Activated CD4-positive, alpha-beta T cell treated with anti-CD3 and anti-CD28 coated beads, Interleukin-2, amount 50 U/mL, for 16 hours (primary cell): ENCODE measurements at places on chromosomes 1 and 21.

DNA sequence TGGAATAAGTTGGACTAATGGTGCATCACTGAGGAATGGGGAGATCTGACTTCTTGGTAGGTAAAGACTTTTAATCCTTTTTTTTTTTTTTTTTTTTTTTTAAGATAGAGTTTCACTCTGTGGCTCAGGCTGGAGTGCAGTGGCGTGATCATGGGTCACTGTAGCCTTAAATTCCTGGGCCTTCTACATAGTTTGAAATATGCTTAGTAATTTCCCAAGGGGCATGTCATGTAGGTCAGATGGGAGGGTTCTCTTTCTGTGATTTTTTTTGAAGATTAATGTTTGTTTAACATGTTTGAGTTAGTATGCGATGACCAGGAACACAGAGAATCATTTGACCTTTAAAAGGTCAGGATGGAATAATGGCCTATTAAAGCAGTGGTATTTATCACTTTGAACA, 129.1 kb downstream of the S1PR1 start:
- DNase-seq: no peak

DNA sequence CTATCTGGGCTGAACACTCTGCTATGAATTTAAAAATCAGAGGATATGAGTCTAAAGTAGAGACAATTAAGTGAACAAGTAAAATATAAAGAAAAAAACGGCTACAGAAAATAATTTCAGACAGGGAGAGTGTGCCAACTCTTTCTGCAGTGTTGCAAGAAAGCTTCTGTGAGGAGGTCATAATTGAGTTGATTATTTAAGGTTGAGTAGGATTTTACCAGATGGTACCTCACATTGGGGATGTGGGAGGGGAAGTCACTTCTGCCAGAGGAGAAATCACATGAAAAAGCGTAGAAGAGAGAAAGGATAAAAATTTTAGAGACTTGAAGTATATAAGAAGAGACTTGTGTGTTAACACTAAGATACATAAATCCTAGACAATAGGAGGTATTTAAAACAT, 238.0 kb upstream of the NCAM2 start:
- no peak for DNase-seq

DNA sequence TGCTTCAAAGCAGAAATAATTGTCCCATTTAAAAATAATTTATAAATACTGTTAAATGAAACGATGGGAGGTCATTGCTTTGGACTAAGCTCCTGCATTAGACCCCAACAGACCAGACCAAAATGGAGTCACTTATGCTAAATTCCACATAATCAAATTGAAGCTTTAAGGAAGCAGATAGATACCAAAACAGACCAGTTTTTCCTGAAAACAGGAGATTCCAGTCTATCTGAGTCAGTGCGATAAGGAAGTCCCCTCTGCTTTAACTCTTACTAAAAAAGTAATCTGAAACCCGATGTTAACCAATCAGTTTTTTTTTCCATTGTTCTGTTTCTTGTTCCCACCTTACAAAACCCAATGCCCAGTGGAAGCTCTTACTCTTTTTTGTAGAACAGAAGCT, 16.2 kb upstream of the DNASE2B start:
- DNase-seq: no peak

DNA sequence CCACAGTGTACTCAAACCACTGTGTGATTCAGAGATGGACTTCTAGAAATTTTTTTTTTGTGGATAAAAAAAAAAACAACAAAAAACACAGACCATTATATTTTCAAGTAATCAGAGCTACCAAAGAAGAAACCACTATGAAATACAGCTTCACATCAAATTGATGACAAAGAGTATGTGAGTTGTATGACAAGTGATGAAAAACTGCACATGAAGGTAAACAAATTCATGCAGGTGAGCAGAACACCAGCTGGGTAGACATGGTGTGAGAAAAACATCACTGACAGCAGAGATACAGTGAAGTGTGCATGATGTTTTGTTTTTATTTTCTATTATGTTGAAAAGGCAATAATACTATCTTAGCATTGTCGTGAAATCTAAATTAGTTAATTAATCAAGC, 8.0 kb upstream of the PTPRC start:
- no peak for DNase-seq

DNA sequence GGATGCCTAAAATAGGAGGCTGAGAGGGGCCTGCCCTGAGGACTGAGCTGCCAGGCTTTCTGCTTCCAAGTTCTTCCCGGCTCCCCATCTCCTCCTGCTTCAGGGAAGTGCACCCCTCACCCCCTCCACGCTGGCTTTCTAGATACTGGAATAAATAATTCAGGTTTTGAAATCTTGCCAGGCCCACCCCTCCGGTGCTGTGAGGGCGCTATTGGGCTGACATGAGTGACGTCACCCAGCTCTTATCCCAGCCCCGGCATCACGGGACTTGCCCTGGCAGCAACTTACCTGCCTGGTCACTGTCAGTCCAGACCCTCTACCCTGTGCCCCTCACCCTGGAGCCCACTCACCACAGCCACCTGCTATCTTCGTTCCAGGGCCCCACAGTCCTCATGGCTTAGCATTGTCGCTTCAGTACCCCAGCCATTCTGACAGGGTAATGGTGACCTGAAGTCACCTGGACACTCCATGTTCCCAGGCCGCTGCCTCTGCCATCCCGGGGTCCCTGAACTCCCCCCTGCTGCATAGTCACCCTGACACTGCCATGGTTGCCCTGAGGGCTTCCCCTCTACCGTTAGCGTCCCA, 819 bp upstream of the GPR3 start:
- DNase-seq: peak; percentile 18
